Stimulated activated effector memory CD8-positive, alpha-beta T cell treated with anti-CD3 and anti-CD28 coated beads, Interleukin-12 subunit alpha, Interleukin-12 subunit beta, amount 100 ng/mL, for 72 hours (primary cell): ENCODE measurements at places on chromosomes 5 and 9.

GRCh38 chr5:157295247-157295646, 29.3 kb downstream of the CYFIP2 start:
- DNase-seq: no peak

DNA sequence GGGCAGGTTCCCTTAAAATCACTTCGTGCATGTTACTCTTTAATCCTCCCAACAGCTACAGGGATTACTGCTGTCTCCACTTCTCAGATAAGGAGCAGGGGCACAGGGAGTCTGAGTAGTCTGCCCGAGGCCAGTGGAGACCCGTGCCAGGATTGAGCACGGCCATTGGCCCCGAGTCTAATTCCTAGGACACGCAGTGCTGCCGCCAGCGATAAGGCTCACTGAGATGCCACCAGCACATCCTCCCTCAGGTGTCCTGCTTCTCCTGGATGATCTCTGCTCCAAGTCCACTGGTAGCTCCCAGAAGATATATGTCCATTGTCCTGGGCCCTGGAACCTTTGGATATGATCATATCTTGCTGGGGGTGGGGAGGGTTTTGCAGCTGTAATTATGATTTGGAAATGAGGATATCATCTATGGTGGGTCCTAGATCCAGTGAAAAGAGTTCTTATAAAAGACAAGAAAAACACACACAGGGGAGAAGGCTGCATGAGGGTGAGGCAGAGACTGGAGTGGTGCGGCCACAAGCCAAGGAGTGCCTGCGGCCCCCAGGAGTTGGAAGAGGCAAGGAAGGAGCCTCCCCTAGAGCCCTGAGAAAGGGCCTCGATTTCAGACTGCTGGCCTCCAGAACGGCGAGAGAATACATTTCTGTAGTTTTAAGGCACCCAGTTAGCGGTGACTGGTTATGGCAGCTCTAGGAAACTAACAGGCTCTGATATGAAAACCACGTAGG, 19.4 kb upstream of the MED10 start:
- DNase-seq: no peak

DNA sequence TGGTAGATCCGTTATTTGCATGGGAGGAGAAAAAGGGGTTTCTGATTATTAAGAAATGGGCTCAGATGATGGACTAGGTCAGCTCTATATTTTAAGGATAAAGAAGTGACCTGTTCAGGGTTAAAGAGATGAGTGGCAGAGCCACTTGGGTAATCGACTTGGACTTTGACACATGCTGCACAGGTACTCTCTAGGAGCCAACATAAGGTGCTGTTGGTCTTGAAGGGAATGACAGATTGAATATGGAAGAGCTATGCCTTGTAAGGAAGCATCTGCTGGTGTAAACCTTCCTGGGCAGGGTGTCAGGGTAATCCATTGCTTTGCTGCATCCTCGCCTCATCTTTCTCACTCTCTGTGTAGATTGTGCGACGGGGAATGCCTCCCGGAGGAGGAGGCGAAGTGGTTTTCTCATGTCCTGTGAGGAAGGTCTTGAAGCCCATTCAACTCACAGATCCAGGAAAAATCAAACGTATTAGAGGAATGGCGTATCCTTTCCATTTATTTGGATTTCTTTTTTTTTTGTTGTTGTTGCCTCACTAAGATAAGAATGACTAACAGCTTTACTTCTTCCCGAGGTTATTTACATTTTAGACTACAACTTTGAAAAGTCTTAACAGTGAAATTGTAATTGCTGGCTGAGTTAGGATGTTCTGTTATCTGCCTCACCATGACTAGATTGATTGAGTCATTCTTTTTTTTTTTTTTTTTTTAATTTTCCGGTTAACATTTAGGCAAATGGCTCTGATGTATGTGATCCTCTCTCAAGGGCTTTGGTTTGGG, 41.2 kb downstream of the RCL1 start:
- DNase-seq: no peak

DNA sequence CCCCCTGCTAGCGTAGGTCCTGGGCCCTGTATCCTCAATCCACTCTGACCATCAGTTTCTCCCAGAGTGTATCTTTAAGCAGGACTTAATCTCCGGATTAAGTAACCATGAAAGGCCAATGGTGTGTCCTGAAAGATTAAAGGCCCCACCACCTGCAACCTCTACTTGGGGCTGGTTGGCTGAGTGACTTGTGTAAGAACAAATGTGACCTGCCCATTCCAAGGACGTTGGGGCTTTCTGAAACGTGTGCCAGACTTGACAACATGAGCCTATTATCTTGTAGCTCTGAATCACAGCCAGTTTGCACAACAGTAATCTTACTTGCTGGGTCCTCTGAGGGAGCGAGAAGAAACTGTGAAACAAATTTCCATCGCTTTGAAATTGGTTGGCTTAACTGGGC, 3.1 kb upstream of the PRELID2 start:
- DNase-seq: no peak

- no peak for DNase-seq
Observed at GRCh38 chr5:6048746-6049145, 329.6 kb downstream of the MED10 start.

DNA sequence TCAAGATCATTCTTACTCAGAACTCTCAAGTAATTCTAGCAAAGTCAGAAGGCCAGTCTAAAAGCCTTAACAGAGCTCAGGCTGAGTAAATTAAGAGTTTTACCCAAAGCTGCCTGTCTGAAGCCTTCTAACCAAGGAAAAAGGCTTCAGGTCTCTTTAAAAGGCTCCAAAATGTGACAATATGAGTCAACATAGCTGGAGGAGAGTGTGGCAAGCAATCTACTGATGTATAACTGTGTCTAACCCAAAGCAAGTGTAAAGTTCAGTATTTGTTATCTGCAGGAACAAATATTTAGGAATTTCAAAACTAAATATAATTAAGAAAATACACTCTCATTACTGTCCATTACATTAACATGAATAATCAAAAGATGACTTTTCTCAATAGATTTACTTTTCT, 11.0 kb downstream of the ZBTB5 start:
- no peak for DNase-seq

- no peak for DNase-seq
Observed at GRCh38 chr9:121949364-121949763, 143.7 kb downstream of the TTLL11 start.

DNA sequence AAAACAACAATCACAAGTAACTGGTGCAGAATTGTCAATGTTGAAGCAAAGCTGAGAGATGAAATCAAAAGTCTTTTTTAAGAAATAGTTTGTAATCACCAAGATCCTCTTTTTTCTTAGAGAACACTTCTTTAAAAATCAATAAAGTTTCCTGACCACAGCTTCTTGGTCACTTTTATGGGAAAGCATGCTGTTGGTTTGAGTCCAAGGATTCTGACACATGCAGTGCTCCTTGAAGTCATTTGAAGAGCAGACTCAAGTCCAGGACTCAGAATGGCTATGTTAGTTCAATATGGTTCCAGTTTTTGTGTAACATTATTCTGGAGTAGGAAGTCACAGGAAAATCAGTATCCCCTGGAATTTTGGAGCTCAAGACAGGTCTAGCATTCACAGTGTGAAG, 480.6 kb downstream of the NR2F1-AS1 start:
- DNase-seq: no peak
